PC-3 (cell line): ENCODE measurements at places on chromosomes 5 and 9.
A peak's percentile ranks its signal among the peaks of the same experiment; 100 is the strongest.

- no peak for DNase-seq
Measured at GRCh38 chr5:139954462-139954861, 88.6 kb downstream of the NRG2 start.

DNA sequence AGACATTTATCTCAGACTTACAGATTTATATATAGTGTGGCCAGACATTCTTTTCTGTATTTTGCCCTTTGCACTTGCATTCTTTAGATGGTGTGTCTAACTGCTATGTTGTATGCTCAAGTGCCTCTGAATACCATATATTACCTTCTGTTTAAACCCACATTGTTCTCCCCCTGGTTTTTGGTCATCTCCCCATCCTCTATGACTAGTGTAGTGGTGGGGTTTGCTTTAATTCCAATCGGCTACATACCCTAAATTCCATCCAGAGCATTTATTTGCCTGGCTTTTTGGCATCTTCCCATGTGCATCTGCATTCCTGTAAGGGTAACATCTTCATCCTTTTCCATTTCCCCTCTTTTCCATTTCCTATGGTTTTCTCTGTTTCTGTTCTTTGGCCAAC is 271.0 kb upstream of the SLC30A5 start:
- DNase-seq = no peak

DNA sequence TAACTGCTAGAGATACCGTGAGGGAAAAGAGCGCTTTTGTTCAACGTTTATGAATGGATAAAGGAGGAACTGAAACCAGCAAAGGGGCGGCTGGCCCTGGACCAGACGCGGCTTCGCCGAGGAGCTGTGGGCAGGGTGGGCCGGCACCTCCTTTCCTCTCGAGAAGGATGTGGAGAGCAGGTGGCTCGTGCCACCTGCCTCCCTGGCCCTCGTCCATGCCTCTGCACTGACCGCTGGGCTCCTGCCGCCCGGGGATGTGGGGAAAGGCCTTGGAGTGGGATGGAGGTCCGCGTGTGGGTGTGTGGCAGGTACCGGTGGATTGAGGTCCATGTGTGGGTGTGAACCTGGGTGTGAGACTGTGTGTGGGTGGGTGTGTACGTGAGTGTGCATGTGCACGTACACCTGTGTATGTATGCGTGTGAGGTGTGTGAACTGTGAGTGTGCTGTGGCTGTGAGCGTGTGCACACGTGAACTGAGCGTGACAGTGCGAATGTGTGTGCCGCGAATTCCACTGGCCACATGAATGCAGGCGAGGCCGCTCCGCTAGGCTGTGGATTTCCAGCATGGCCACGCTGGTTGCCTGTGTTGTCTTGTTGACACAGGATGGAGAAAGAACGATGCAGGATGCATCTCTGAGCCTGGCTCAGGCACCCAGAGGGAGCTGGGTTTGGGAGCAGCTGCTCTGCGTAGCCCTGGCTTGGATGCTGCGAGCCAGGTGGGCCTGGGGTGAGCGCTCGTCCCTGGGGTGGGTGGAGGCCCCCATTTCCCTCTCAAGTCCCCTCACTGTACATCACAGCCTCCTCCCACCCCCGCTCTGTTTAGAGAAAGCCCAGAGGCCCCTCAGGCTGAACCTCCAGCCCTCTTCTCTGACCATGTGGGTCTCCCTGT is 4.4 kb upstream of the CEP72 start:
- no peak for DNase-seq

- peak; percentile 31 for DNase-seq
Measured at GRCh38 chr9:6833518-6834192, 75.9 kb downstream of the KDM4C start.

GRCh38 chr9:89078421-89078820 is 87.2 kb downstream of the S1PR3 start:
- DNase-seq = no peak

DNA sequence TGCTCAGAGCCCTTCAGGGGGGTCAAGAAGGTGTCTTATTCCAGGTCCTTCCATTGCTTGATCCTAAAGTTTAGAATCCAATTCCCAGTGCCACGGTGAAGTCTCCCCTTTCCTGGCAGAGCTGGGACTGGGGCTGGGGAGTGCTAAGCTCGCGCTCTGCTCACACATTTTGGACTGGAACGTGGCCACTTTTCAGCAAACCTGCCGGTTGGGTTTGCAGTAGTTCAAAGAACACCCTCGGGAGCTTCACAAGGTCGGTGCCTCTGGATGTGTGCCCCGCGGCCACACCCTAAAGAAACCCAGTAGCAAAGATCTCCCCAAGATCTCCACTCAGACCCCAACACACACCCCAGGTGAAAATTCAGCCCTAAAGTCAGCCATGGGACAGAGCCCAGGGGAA is at the start of gene C9orf152:
C9orf152 (minus strand) TSS at position 129 of the 400 bp plus-strand sequence. CDS start 580 bp downstream, outside the sequence.
- DNase-seq = peak; percentile 52

DNA sequence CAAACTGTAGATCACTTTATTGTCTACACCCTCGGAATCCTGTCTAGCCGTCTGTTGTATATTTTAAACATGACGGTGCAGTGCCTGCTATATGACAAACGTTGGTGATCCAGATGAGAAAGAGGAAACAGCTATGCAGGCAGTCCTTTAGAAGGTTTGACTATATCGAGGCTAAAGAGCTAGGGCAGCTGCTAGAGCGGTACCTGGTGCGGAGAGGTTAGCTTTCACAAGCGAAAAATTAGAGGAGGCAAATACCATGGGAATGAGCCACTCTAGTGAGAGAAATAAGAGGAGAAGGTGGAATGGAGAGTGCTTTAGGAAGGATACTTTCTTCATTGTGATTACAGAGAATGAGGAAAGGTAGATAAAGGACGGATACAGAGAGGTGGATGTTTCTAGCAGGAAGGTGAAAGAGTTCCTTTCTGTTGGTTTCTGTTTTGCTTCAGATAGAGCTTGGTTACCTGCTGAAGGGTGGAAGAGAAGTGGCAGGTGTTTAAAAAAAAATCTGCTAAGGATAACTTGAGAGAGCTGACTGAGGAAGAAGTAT is 959 bp upstream of the FBXL17 start:
- no peak for DNase-seq

- peak; percentile 91 for DNase-seq
Measured at GRCh38 chr5:168291342-168291963, at the start of gene WWC1. Gene WWC1, plus strand, starts transcription at chr5:168291645. Its CDS starts 508 bp downstream, at chr5:168292153.

- DNase-seq = no peak
Measured at GRCh38 chr5:78003450-78003849, 227.3 kb upstream of the TBCA start.

- no peak for DNase-seq
Measured at GRCh38 chr9:137580209-137580953, 1.7 kb upstream of the DPH7 start.

DNA sequence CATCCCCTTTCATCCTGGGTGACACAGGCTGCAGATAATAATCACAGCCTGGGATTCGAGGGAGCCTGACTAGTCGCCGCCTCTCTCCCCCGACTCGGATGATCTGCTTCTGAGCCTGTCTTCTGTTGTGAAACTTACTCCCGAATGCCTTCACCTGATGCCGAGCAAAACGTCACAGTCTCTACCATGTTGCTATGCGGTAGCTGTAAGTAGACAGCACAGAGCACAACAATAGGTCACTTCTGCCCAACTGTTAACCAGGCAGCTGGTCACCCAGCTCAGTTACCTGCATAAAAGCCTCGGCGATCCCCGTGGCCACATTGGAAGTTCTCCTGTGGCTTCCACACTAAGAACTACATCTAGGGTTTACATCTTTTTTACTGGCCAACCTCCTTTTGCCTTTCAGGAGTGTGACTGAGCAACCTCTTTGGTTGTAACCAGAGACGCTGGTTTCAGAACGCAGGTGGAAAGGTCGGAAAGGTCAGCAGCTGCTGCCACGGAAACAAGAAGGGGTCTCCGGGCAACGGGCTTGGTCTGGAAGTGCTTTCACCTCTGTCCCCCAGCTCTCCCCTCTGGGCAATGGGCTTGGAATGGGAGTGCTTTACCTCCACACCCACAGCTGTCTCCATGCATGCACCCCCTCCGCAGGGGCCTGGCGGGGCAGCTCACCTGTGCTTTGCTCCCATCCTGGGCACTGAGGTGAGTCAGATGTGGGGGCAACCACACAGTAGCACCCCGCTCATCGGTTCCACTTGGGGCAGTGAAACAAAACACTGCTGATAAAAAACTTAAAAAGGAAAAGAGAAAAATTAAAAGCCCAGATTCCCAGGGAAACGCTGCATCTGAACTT is 7.6 kb upstream of the PPP1R26 start:
- no peak for DNase-seq

GRCh38 chr5:149831492-149831891 is 101.4 kb downstream of the PPARGC1B start:
- DNase-seq = no peak

- DNase-seq = no peak
Measured at GRCh38 chr5:72020161-72020983, 86.9 kb upstream of the MAP1B start.

DNA sequence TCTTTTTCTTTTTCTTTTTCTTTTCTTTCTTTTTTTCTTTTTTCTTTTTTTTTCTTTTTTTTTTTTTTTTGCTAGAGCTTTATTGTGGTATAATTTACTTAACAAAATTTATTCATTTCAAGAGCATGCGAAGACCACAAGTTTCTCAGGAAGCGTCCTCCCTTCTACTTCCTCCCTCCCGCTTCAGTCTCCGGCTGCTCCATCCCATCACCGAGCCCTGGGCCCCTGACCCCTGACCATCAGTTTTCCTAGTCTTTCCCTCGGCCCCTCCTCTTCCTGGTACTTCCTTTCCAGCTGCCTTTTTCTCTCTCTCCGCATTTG is 34.7 kb downstream of the C9orf152 start:
- DNase-seq = no peak

DNA sequence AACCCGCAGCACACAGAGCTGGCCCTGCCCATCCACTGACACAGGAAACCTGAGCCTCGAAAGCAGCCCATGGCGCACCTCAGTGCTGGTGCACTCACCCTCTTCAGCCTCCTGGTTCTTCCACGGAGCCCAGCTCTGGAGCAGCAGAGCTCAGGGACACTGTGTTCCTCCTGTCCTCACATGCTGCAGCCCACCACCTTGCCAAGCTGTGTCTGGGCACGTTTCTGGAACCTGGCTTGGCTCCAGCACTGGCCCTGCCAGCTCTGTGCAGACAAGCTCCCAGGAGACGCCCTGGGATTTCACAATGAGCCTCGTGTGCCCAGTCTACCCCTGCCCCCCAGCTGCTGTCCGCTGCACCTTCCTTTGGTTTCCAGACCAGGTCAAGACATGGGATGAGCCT is 119.5 kb downstream of the SYK start:
- DNase-seq = no peak

DNA sequence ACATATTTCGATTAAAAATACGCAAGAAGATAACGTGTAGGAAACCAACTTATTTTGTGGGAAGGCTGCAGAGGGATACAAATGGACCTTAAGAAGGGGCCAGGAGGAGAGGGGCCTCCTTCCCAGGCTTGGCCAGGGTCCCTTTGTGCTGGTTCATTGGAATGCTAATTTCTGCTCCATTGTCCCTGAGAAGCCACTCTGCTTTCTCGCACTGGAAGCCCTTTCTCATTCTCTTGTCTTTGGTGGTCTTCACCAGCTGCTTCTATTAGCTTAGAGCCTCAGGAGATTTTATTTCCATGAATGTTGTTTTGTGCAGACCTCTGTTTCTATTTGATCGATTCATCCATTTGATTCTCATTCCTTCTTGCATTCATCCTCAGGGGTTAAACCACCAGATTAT is 325.4 kb downstream of the TMEM38B start:
- no peak for DNase-seq

- no peak for DNase-seq
Measured at GRCh38 chr9:133707763-133708245, 30.3 kb downstream of the SARDH start.

- DNase-seq = no peak
Measured at GRCh38 chr9:2963307-2963706, 119.4 kb upstream of the PUM3 start.

DNA sequence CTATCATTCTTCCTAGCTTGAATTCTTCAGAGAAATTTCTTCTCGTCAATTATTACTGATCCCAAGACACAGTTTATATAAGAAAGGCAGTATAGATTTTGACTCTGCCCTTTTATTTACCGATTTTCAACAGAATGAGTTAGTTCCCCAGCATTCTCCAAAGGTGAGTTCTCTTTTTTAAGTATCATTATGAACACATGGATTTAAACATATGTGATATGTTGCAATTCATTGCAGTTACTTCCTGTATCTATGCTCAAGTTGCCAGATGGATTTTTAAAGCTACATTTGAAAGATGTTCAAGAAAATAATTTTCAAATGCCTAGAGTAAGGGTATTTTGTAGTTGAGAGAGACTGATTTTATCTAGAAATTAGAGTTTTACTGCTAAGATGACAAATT is 8.4 kb downstream of the WDR41 start:
- no peak for DNase-seq

- no peak for DNase-seq
Measured at GRCh38 chr5:126831156-126831555, 54.2 kb downstream of the LMNB1 start.

- DNase-seq = peak; percentile 0
Measured at GRCh38 chr5:114250536-114250935, 111.3 kb upstream of the KCNN2 start.

DNA sequence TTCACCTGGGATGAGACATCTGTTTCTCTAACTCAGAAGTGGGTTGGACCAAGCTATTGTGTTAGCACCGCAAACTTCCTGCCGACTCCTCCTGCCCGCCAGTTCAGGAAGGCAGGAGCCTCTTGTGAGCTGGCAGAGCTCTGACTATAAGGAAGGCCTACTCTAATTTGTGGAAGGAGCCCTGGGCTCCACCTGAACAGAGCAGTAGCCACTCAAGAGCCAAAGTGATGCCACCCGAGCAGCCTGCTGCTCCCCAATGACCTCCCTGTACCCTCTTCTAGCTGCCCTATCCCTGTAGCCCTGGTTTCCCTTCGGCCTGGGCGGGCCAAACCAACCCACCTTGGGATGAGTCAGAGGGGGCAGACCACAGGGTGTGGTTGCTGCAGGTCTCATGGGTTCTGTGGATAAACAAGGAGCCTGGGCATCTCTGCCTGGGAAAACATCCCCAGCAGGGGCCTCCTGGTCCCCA is 81.6 kb downstream of the PSD2 start:
- peak; percentile 90 for DNase-seq

DNA sequence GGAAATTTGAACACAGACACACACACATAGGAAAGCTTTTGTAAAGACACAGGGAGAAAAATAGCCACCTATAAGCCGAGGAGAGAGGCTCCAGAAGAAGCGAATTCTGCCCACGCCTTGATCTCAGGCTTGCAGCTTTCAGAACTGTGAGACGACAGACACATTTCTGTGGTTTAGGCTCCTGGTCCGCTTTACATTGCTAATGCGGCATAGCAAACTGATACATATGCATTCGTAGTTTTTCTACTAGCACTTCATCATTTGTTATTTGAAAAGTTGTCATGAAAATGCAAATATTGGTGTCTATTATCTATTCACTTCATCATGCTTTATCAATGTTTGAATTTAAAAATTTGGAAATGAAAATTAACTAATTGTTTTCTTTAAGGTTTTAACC is 674.9 kb downstream of the SEMA5A start:
- DNase-seq = no peak

- no peak for DNase-seq
Measured at GRCh38 chr5:156383510-156384265, 56.7 kb downstream of the SGCD start.
